ENCODE measurements at places on chromosomes 7 and 10. TPM values are rescaled to one million over a fixed set of nuclear protein-coding genes. Genes with fewer than 3 reads are reported as not detected.

The ELN gene
- total RNA-seq = not detected

GRCh38 chr7:79079919-79080554 is 373.4 kb downstream of the MAGI2 start:
- no peak for DNase-seq

GRCh38 chr7:93119191-93119905 is 1.6 kb upstream of the SAMD9 start:
- no peak for DNase-seq

The ARMC3 gene
- not detected for total RNA-seq

GRCh38 chr10:91519899-91520514 is 109.9 kb downstream of the HECTD2 start:
- DNase-seq = no peak

GRCh38 chr7:136509466-136509865 is 359.0 kb upstream of the CHRM2 start:
- no peak for DNase-seq

The ZMIZ1 gene
- 11.6 TPM for total RNA-seq

The UNCX gene
- total RNA-seq = not detected

DNA sequence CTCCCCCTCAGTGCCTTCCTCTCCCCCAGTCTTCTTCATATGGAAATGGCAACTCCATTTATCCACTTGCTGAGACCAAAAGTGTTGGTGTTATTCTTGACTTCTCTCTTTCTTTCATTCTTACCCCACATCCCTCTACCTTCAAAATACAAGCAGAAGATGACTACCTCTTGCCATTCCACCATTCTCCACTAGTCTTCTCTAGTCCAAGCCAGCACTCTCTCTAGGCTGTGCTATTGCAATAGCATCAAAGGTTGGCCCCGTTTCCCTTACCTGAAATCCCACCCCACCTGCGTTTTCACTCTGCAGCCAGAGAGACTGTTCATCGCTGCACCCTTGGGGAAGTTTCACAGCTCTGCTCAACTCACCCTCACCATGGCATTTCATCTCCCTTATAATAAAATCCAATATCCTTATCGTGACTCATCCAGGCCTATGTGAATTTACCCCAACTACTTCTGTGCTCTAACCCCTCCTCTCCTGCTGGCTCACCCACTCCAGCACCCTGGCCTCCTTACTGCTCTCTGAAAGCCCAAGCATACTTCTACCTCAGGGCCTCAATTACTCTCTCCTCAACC is 109.1 kb downstream of the LSM5 start:
- DNase-seq = no peak

The LLCFC1 gene
- not detected for total RNA-seq

The FAM24B gene
- total RNA-seq = 16.5 TPM

DNA sequence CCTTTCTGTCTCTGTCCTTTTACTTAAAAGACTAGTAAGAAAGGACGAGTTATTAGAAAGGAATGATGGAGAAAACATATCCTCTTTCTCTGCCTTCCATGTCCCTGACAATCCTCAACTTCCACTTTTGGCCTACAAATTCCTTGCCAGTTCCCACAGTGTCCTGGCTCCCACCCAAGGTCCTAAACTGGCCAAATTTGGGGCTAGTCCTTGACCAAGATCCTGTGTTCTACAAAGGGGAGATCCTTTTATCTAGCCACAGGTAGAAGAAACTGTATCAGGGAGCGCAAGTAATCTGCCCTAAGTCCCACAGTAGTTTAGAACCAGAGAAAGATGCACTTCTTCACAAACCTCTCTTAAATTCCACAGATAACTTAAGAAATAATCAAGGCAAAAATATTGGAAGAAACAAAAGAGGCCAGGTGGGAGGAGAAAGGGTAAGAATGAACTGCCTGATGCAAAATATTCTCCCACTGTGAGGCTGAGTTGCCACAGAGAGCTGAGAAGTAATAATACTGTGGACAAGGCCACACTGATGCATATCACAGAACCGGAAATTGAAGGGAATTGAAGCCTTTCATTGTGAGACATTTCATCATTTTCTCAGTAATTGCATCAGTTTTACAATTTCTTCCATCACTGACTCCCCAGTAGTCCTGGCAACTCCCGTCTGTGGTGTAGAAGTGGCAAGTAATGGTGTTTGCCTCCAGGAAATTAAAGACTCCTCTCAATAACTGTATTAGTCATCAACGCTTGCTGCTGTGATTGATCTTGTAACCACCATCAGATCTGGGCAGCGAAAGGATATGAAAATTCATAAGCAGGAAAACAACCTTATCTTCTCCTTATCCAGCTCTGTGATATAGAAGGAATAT is 47.2 kb downstream of the DNAJC12 start:
- DNase-seq = no peak

The SHH gene
- total RNA-seq = not detected

DNA sequence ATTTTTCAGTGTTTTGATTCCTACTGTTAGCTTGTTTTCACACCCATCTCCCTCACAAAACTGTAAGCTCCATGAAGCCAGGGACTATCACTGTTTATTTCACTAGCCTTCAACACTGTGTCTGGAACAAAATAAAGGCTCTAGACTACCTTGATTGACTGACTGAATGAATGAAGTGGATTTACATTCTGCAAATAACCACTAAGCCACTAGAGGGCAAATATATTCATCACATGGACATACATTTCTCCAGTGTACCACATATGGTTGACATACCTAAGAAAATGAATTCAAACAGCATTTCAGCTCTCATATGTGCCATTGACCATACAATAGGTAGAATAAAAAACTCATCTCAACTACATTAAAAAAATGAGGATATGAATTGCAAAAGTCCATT is 185.9 kb downstream of the RAB11FIP2 start:
- DNase-seq = no peak

- DNase-seq = peak; percentile 47
These were observed 994 bp downstream of the GATAD1 start for GRCh38 chr7:92448205-92448747.

GRCh38 chr10:52472406-52473146 is 158.5 kb downstream of the DKK1 start:
- DNase-seq = no peak

DNA sequence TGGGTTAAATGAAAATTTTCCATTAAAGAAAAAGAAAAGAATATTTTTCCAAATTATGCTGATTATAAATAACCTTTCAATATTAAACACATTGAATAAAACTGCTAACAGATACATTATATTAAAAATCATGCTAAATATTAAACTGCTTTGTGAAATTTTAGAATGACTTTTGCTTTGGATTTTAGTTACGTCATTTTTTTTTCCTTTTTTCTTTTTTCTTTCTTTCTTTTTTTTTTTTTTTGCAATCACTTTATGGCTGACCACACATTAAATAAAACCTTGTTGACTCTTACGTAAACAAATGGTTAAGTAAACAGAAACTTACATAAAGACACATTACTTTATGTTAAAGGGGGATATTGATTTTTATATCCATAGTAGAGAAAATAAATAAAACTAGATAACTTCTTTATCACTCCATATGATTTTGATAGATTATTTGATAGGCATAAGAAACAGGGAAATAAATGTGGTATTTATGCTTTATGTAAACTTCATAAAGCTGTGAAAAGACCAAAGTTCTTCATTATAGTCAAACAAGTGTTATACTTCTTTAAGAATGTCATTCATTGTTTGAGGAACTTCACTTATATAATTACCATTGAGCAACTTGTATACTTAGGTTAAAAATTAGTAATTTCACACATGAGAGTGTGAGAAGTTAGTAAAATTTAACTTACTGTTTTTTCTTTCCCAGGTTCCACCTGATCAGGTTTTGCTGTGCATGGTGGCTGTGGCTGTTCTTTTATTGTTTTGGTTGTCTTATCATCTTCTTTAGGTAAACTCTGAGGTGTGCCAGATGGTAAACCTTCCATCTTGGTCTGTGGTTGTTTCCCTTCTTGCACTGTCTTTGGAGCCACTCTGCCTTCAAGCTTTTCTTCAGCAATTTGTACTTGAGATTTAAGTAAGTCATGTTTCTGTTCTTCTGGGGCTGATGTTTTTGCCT is 197.3 kb downstream of the PCLO start:
- DNase-seq = no peak

- no peak for DNase-seq
These were observed 232.4 kb downstream of the AHR start for GRCh38 chr7:17530741-17531421.

DNA sequence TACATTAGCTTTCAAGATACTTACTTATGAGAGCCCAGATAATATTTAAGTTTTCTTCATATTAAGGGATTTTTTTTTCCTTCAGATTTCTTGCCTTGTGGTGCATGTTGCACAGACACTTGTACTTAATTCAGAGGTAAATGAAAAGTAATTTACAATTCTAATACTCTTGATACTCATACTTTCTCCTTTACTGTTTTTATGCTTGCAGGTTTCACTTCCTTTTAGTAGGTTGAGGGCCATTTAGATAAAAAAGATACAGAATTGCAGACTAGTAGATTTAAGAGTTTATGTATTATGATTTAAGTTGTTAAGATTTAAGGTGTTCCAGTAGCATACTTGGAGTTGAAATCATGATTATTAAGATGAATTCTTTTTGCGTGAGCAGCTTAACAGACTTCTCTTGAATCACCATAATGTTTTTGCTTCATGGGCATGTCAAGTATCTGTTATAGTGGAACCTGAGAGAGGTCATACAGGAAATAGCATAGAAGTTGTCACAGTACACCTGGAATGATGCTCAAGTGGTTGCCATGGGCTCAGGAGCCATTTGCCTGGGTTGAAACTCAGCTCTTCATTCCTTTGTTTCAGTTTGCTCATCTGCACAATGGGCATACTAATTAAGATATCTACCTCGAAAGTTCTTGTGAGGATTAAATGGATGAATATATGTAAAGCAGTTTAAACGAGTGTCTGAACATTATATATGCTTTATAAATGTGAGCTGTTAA is 174.8 kb upstream of the PRPS1L1 start:
- DNase-seq = no peak

DNA sequence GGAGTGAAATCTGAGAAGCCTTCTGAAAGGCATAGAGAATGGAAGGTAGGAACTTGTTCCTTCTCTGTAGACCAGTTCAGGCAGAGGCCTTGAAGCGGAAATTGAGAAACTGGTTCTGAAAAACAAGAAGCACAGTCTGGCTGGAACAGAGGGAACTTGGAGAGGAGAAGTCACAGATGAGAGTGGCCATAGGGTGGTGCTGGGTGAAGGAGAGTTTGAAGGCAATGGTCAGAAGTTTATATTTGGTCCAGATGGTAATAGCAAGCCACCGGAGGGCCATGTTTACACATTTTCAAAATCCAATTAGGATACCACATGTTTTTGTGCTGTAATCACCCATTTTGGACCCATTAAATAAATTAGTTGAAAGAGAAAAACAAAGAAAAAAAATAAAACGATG is 692.5 kb downstream of the INHBA start:
- no peak for DNase-seq

The WDR11 gene
- 54.4 TPM for total RNA-seq

DNA sequence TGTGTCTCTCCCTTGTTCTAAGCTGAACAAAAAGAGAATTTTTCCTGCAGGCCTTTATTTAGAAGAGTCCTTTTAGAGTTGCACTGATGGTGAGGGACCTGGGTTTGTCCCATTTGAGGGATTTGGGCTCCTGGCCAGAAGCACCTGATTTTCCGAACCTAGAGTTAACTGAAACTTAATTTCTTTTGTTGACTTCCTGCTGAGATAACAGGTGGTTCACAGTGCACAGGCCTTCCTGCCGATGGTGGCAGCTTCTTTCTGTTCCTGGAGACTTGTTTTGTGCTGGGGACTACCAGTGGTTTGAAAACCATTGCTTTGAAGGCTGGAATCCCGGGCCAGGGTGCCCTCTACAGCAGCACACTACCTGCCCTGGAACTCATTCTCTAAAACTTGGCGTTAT is 99.2 kb downstream of the SUGCT start:
- no peak for DNase-seq

DNA sequence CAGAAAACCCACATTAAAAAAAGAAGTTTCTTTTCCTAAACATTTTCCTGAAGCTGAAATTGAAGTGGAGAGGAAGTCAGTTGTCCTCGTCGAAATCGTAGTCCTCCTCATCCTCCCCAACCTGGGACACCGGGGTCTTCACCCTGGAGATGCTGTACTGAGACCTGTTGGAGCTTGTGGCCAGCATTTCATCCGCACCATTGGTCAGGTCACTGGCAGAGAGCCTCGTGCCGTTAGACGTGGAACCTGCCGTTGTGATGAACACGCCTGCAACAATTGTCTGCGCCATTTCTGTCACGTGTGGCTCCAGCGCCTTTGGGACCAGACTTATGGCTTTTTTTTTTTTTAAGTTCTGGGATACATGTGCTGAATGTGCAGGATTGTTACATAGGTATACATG is 23.8 kb downstream of the CD36 start:
- DNase-seq = no peak

- no peak for DNase-seq
These were observed 127.1 kb downstream of the ACTR3B start for GRCh38 chr7:152886579-152887117.

GRCh38 chr7:77349141-77349540 is 67.0 kb downstream of the GSAP start:
- no peak for DNase-seq
